ENCODE measurements at places on chromosomes 4 and X. TPM values are rescaled to one million over a fixed set of nuclear protein-coding genes. Genes with fewer than 3 reads are reported as not detected.

DNA sequence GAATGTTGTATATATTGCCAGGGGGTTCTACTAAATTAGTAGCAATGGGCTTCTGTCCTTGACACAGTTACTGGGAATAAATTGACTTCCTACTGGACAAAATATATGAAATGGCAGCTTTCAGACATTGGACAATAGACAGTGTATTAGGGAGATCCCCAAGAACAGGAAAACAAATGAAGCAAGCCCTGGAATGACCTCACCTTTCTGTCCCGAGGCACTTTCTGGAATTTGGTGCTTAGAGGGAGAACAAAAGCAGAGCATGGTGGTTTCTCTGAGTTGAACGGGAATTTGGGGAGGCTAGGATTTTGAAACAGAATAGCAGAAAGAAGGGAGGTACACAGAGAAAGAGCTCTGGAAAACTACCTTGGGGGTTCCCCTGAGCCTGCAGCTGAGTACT lies 187.7 kb upstream of the MAGEB2 start:
- no peak for DNase-seq

The ZCCHC18 gene
- total RNA-seq, result 3.1 TPM

The PROM1 gene
- not detected for total RNA-seq

DNA sequence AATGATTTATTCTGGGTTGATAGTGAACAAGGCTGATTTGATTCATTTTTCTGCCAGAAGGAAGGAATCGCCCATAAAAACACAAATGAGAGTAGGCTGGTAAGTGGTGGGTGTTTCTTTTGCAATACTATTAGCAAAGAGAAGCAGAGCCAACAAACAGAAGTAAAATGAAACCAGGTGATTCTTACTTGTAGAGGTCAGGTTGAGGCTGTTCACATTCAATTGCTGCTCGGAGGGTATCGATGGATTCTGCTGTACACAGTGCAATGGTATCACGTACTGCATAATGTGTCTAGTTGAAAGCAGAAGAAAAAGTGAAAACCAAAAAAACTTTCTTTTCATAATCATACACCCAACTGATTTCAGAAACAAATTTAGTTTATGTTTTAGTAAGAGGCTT lies 94.1 kb upstream of the MCF2 start:
- DNase-seq, result no peak

The KLHL4 gene
- total RNA-seq, result 0.28 TPM

GRCh38 chr4:177351622-177352244 lies 42.1 kb downstream of the NEIL3 start:
- DNase-seq, result no peak

The CXorf49 gene
- total RNA-seq, result not detected

The P2RY10 gene
- total RNA-seq, result 66.4 TPM

The TMPRSS11E gene
- total RNA-seq, result 0.18 TPM

DNA sequence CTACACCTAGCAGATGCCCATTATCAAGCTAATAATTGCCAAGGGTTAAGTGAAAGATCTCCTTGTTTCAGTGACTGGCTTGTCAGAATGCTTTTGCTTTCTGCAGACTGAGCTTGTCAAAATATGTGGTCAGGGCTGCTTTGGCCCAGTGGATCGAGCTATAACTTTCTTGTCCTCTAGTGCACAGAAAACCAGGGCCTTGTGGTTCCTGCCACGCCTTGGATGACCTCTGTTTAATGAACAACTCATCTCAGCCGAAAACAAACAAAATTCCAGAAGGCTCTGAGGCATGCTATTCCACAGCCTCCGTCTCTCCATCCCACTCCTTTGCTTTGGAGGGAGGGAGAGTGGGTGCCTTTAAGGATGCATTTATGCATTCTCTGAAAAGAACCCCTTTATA lies 11.3 kb downstream of the EVC start:
- DNase-seq, result no peak

The DCX gene
- not detected for total RNA-seq

GRCh38 chrX:108245462-108245861 lies 153.9 kb downstream of the ATG4A start:
- DNase-seq, result no peak

The LINC00632 gene
- total RNA-seq, result not detected

The PRKG2 gene
- total RNA-seq, result 0.58 TPM

The NCAPG gene
- 48.2 TPM for total RNA-seq

The PAK3 gene
- total RNA-seq, result 0.40 TPM

The ATP1B4 gene
- total RNA-seq, result not detected

DNA sequence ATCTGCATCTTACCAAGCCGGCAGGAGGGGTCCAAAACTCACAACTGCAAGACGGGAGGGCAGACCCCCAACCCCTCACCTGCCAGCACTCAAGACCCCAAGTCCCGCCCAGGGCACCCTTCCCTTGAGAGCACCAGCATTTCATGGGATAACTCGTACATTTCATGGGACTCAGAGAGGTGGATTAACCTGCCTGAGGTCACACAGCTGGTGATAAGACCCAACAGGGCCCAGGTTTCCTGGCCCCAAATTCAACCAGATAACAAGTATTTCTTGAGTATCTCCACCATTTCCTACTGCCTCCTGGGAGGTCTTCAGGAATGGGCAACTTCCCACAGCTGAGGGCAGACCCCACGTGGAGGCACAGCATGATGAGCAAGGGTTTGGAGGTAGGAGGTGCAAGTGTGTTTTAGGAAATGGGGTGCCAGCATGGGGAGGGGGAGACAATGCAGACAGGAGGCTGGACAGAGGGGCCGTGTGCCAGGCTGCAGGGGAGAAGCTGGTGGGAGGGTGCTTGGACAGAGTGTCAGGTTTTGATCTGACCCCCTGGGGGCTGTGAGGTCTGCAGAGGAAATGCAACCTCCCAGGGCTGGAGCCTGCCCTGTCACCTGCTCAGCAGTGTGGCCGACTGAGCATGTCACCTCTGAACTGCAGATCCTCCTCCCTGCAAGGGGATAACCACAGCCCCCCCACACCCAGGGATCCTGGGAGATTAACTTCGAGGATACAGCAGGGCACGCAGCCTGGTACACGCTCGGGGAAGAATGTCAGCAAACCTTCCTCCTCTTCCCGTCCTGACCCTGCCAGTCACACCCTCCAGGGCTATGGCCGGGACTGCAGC lies 4.4 kb downstream of the ADRA2C start:
- DNase-seq, result no peak

The ANK2 gene
- 0.26 TPM for total RNA-seq

The TECRL gene
- total RNA-seq, result not detected

DNA sequence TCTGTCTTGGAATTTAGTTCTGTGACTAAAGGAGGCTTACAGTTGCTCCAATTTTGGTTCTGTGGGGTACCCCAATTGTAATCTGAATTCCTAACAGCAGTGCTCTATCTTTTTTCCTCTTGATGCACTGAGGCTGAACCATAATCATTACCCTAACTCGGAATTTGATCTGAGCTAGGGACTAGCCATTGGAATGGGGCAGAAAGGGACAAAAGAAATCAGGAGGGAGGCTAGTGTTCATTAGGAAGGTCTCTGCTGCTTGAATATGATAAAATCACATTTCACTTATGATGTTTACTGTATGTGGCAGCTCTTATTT lies 2.7 kb downstream of the KLF3 start:
- DNase-seq, result no peak

- no peak for DNase-seq
These were observed 63.2 kb upstream of the GUCY1A1 start for GRCh38 chr4:155603360-155603891.

DNA sequence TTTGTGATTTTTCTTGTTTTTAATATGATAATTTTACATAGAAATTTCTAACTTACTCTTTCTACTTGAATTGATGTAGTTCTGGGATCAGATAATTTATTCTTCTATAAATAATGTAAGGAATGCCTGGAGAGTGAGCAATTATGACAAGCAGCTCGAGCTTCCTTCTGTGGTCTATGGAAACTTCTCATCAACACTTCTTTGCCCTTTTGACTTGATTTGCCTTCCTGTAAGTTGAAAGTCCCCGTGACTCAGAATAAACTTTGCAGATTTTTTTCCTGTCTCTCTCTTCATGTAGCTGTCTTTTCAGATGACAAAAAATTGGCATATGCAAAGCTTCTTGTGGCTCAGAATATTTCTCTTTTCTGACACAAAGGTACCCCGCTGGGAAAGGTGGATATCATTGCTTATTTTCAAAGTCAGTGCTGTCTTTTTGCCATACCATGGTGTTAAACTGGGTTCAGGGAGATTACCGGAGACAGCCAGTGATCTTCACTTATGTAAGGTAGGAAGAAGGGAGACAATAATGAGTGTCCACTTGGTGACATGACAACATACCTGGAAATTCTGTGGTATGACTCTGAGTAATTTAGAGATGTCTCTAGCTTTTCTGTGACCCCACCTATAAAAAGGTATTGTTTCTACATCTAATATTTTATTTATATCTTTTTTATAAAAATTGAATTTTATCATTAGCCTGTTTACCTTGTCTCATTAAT lies 278.6 kb upstream of the GNPDA2 start:
- no peak for DNase-seq

GRCh38 chr4:40744218-40744617 lies 5.5 kb upstream of the NSUN7 start:
- no peak for DNase-seq

The UGT2B10 gene
- not detected for total RNA-seq

DNA sequence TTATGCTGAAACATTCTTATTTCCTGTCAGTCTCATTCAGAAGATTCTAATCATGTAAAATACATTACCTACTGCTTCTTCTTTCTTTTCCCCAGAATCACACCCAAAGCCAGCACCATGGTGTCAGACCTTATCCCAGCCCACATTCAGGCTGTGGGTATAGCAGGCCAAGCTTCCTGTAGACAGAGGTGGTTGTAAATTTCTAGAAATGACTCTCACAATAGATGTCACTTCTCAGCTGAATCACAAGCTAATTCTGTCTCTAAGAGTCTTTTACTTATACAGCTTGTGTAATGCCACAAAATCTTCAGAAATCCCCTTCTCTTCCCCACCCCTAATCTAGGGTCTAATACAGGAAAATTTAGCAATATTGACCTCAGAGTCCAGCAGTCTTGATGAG lies 239.6 kb downstream of the PARM1 start:
- DNase-seq, result no peak

GRCh38 chr4:111945014-111945413 lies 200.2 kb upstream of the FAM241A start:
- no peak for DNase-seq

GRCh38 chrX:889966-890651 lies 259.5 kb downstream of the SHOX start:
- DNase-seq, result no peak

DNA sequence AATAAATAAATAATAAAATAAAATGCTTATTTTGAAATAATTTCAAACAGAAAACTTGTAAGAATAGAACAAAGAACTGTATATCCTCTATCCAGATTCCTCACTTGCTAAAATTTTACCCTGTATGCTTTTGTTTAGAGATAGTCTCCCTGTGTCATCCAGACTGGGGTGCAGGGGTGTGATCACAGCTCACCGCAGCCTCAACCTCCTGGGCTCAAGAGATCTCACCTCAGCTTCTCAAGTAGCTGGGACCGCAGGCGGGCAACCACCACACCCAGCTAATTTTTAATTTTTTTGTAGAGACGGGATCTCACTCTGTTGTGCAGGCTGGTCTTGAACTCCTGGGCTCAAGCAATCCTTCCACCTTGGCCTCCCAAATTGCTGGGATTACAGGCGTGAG lies 17.5 kb upstream of the ARAF start:
- DNase-seq, result no peak

- no peak for DNase-seq
These were observed 90.1 kb upstream of the PSAPL1 start for GRCh38 chr4:7524843-7525242.

DNA sequence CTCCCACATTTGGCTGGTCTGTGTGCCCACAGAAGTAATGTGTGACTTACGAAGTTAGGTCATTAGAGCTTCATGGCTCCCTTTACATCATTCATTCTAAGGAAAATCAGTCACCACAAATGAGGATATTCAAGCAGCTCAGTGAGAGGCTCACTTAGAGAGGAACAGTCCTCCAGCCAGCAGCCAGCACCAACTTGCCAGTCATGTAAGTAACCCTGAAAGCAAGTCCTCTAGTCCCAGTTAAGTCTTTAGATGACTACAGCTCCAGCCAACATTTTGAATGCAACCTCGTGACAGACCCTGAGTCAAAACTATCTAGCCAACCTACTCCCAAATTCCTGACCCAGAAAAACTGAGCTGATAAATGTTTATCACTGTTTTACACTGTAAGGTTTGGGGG lies 71.3 kb downstream of the LRBA start:
- no peak for DNase-seq

The CLDN22 gene
- total RNA-seq, result not detected

- no peak for DNase-seq
These were observed 136.2 kb downstream of the SHROOM4 start for GRCh38 chrX:50677789-50678188.

The YY2 gene
- total RNA-seq, result 2.0 TPM

- no peak for DNase-seq
These were observed 121.0 kb upstream of the DIAPH2 start for GRCh38 chrX:96563646-96564045.

GRCh38 chrX:22952010-22952409 lies 47.8 kb upstream of the DDX53 start:
- DNase-seq, result no peak

The DCAF12L2 gene
- not detected for total RNA-seq

DNA sequence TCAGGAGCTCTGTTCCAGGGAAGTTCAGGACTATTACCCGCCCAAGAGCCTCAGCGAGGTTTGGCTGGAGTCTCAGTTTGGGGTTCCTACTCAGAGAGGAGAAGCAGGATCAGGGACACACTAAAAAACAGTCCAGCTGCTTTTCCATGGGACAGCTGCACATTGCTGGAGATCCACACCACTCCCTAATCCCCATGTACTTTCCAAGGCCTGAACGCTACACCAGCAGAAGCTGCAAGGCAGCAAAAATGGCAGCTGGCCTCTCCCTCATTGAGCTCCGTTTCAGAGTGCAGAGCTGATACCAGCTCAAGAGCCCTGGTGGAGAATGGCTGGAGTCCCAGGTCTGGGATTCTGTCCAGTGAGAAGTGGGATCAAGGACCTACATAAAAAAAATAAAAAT lies 551.2 kb upstream of the PABPC5 start:
- no peak for DNase-seq

- no peak for DNase-seq
These were observed 61.6 kb downstream of the STX18 start for GRCh38 chr4:4480205-4480604.

DNA sequence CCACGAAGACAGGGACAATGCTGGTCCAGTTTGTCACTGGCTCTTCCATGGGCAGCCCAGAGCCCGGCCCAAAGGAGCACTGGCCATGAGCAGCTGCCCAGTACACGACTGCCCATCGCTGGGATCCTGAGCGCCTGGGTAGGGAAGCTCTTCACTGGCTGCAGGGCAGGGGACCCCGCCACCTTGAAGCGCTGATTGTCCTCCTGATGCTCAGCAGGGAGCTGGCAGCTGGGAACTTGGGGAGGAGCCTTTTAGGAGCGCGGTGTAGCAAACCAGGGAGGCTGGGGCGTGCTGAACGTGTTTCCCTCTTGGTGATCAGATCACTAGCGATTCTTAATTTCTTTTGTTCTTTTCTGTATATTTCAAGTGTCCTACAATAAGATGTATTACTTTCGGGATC lies 1.8 kb downstream of the L1CAM start:
- DNase-seq, result no peak

DNA sequence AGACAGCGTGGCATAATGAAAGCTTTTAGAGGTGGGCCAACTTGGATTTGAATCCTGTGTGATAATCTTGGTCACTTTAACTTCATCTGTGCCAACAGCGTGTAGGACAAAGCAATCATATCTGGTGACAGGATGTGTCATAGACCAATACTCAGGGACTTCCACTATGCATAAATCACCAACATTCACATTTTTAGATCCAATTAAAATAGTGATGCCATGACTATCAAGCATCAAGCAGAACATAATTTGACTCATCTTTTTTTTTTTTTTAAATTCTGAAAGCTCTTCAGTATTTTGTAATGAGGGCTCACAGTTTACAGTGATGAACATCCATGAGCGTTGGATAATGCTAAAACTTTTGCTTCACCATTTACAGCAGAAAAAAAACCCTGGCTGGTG lies 27.3 kb upstream of the RAPGEF2 start:
- no peak for DNase-seq

Data from CD8-positive, alpha-beta memory T cell (primary cell).